ENCODE measurements at places on chromosomes 16 and 17.

DNA sequence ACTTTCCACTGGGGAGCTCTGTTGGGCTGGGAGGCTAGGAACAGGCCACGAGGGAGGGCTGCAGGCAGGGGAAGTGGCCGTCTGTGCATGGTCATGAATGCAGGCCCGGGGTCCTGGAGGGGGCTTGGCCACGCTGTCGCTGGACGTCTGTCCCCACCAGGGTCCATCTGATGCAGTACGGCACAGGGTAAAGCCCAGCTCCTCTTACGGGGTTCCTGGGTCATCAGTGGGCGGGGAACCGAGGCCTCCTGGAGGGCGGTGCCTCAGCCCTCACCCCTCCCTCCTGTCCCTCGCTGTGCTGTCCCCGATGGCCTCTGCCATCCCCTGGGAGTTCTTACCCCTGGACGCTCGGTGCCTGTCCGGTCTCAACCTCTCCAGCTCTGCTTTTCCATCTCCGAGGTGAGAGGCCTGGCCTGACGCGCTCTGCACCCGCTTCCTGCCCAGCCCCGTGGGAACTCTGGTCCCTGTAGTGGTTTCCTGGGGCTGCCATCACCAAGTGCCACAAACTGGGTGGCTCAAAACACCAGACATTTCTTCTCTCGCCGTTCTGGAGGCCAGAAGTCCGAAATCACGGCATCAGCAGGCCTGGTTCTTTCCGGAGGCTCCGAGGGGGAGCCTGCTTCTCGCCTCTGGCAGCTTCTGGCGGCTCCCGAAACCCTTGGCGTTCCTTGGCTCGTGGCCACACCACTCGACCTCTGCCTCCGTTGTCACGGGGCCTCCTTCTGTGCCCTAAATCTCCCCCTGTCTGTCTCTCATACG lies 182.8 kb downstream of the SEC14L1 start:
- no peak for DNase-seq

GRCh38 chr17:28896884-28897768 lies at the start of gene FLOT2:
Gene FLOT2 (minus strand): TSS chr17:28897733. CDS start chr17:28897574, 159 bp downstream.
- peak; percentile 64 for DNase-seq

DNA sequence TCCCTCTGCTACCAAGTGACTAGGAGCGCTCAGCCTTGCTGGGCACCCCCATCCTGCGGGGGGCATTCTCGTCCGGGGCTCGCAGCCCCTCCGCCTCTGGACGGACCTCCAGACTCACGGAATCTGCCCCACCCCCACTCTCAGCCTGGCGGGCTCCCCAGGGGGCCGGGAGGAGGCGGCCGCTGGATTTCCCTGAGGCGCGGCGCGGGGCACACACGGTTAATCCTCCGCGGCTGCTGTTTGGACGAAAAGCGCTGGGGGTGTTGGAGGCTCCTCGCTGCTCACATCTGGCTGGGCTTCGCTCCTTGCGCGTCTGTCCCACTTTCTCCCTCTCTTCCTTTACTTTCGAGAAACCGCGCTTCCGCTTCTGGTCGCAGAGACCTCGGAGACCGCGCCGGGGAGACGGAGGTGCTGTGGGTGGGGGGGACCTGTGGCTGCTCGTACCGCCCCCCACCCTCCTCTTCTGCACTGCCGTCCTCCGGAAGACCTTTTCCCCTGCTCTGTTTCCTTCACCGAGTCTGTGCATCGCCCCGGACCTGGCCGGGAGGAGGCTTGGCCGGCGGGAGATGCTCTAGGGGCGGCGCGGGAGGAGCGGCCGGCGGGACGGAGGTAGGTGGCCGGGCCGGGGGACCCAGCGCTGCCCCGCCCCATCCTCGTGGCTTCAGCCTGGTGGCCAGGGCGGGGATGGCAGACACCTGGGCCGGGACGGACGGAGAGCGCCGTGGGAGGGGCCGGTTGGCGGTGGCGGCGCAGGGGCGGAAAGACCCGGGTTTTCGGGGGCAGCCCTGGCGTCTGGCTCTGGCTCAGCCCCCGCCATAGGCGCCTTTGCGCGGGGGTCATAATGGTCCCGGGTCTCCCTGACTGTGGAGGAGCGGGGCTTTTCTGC lies at the start of gene C1QTNF1:
Gene C1QTNF1, plus strand, starts transcription at position 284 of the 886 bp plus-strand sequence. CDS start 19,800 bp downstream, outside the sequence.
- DNase-seq = peak; percentile 16

DNA sequence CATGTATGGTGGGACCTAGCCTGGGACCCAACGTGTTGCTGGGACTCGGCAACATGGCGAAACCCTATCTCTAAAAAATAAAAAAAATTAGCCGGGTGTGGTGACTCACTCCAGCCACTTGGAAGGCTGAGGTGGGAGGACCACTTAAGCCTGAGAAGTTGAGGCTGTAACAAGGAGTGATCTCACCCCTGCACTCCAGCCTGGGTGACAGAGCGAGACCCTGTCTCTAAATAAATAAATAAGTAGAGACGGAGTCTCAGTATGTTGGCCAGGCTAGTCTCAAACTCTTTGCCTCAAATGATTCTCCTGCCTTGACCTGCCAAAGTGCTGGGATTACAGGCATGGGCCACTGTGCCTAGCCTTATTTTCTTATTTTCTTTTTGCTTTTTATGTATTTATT lies 10.1 kb upstream of the CNP start:
- no peak for DNase-seq

DNA sequence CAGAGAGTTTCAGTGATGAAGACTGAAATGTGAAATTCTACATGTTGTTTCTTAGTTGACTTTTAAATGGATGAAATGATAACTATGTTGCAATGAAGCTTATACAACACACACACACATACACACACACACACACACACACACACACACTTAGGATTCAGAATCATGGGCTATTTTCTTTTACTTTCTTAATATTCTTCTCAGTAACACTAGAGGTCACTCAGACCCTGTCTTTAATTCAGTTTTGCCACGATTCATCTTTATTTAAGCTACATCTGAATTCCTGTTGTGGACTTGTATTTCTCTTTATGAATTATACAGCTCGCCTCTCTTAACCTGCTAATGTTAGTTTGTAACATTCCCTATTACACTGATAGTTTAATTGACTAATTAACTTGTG lies 109.6 kb upstream of the GOT2 start:
- DNase-seq = no peak

- DNase-seq = no peak
These were observed 1.2 kb downstream of the MMP2 start for GRCh38 chr16:55480228-55480655.

DNA sequence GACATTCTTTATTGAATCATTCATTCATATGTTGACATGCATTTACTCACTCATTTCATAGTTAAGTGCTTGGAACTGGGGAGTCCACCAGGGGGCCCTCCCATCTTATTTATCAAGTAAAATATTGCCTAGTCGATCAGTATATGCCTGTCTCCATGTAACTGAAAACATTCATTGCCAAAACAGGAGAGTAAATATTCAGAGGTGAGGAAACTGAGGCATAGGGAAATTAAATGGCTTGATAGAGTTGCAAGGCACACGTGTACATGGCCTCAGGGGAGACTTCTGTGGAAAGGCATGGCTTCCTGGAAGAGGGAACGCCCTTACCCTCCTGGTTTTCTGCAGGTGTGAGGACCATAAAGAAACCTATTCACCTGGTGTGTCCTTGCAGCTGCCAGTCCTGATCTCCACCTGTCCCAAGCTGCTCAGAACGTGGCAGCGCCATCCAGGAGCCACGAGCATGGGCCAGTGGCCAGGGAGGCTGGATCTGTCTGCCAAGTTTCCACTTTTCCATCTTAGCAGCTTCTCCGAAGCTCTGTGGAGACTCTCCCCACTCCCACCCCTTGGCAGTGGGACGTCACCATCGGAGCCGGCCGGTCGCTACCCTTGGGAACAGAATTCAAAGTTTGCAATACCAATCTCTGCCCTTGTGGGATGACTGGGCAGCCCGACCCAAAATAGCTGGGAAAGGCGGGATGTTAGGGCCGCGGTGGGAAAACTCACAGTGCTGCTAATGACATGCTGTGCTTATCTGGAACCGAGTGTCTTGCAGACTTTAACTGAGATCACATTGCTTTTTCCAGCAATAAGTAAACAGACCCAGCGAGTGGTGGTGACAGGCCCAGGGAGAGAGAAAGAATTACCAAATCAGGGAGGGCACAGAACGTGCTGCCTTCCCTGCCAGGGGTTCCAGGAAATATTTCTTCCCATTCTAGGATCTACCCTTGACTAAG lies 4.1 kb upstream of the C1QTNF1 start:
- DNase-seq = no peak

GRCh38 chr17:50931144-50931908 lies 65.2 kb upstream of the TOB1 start:
- DNase-seq = peak; percentile 35

- DNase-seq = no peak
These were observed 23.2 kb downstream of the ZNF213 start for GRCh38 chr16:3158026-3158509.

GRCh38 chr17:67253384-67253783 lies 8.4 kb upstream of the HELZ start:
- no peak for DNase-seq

GRCh38 chr16:88685156-88686061 lies 898 bp downstream of the SNAI3 start:
- DNase-seq = peak; percentile 55

DNA sequence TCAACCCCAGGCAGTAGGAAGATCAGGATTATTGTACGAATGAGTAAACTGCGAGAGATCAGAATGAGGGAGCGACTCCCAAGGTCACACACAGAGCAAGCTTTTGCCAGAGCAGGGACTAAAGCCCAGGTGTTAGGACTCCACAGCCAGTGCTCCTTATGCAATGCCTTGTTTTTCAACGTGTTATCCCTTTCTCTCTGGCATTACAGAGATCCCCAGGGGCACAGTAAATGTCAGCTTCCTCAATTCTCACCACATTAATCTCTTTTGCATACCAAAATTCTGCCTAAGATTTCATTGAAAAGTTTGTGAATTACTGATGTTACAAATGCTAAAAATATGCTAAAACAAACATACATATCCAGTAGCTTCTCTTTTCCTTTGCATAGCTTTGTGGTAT lies 68.1 kb upstream of the CES5A start:
- no peak for DNase-seq

- no peak for DNase-seq
These were observed 1.2 kb downstream of the GID4 start for GRCh38 chr17:18040261-18040858.

DNA sequence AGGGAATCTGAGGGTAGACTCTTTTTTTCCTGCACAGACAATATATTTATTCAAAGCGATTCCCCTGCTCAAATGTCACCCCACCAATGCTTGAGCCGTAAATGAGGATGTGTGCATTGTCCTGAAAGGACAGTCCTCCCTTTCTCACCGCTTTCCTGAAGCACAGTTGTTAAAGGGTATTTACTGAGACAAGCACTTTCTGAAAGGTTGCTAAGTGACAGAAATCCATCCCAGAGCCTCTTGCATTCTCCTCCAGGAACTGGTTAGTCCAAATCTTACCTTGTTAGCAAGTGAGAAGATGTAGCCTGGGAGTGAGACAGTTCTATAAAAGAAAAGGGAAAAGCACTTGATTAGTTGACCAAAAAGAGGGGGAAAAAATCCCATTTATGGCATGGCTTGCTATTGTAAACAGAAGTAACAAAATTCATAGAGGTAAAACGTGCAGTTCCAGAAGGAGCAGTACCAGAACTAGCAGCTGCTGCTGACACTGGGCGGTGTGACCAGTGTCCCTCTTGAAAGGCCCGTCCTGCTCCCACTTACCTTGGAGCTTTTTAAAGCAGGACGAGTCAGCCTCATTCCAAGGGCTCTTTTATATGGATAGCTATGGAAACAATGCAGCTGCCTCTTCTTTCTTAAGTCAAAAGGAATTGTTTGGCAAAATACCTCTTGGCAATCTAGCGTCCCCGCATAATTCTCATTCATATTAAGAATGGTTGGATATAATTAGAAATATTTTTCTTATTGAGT lies at the start of gene MYH2:
Gene MYH2, minus strand, starts transcription at position 563 of the 747 bp plus-strand sequence. CDS start 1,738 bp downstream, outside the sequence.
- DNase-seq = no peak

DNA sequence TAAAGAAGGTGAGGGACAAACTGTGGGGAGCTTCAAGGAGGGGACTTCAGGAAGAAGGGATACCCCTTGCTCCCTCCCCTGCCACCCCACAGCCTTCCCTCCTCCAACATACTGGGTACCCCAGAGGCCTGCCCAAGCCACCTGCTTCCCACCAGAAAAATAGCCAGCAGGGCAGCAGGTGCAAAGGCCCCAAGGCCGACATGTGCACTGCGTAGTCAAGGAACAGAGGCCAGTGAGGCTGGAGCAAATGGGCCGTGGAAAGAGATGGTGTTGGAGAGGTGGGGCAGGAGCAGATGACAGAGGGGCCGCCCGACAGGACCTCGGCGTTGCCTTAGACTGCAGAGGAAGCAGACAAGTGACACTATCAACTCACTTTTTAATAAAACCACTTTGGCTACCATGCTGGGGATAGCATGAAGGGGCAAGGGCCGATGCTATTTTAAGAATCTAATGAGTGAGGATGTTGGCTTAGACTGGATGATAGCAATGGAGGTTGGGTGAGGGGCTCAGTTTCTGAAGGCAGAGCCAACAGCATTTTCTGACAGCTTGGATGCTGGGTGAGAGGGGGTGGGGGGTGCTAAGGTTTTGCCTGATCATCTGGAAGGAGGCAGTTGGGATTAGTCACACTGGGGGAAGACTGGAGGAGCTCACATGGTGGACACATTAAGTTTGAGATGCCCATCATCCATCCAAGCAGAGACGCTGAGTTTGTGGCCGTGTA lies 72.8 kb upstream of the TOB1 start:
- no peak for DNase-seq

DNA sequence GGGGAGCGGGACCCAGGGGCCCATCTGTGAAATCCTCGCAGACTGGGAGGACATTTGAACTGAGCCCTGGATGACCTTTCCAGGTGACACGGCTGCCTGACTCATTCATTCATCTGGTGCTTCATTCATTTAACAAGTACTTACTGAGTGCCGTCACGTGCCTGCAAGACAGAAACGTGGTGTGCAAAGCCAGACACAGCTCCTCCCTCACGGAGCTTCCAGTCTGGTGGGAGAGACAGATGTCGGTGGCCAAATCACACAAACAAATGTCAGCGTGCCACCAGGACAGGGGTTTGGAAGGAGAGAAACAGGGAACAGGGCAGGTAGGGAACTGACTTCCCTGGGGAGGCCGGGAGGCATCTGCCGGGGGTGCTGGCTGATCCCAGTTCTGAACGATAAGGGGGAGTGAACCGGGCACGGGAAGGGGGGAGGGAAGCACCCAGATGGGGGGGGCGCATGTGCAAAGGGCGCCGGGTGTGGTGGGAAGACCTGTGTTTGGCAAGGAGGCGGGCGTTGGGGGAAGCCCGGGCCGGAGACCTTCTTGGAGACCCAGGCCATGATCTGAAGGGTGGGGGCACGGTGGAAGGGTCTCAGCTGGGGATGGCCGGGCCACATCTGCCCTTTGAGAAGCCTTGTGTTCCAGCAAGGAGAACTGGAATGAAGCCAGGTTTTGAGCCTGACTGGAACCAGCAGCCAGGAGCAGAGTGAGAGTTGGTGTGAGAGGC lies 93.6 kb upstream of the CIBAR2 start:
- no peak for DNase-seq

- no peak for DNase-seq
These were observed 32.6 kb downstream of the TMEM100 start for GRCh38 chr17:55690105-55690508.

All from activated effector memory CD4-positive, alpha-beta T cell treated with Interleukin-2 at 50 U/mL for 16 hours (primary cell).